ENCODE measurements at places on chromosomes 5 and 9.

GRCh38 chr9:69397384-69398214 lies 72.6 kb downstream of the ENTREP1 start:
- no peak for DNase-seq

- DNase-seq = peak; percentile 46
Measured at GRCh38 chr9:112771359-112772214, 21.0 kb downstream of the SNX30 start.

DNA sequence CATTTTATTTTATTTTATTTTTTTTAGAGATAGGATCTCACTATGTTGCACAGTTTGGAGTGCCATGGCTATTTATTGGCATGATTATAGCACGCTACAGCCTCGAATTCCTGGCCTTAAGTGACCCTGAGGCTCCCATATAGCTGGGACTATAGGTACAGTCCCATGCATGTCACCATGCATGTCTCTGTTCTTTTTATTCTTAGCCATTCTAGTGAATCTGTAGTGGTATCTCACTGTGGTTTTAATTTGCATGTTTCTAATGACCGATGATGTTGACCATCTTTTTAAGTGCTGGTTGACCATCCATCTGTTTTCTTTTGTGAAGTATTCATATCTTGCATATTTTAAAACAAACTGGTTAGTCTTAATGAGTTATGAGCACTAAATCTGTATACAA lies 76.1 kb downstream of the SLC44A1 start:
- DNase-seq = no peak

- DNase-seq = no peak
Measured at GRCh38 chr9:113844466-113844865, 31.6 kb upstream of the ZNF618 start.

DNA sequence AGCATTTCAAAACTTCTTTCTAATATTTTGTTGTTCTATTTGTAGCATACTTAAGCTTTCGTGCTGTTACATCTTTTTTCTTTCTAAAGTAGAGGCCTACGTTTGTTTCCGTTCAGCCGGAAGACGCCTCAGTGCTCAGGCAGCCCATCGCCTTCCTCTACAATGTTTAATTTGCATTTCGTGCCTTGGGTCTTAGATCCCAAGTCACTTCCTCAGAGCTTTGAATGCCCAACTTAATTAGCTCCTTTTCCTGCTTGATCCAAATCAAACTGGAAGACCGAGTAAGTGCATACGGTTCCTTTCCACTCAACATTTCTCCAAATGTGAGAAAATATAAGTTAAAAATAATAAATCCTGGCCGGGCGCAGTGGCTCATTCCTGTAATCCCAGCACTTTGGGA lies 43.2 kb downstream of the MRPL36 start:
- DNase-seq = no peak

- DNase-seq = no peak
Measured at GRCh38 chr5:96124589-96124988, 162.9 kb upstream of the ELL2 start.

- no peak for DNase-seq
Measured at GRCh38 chr5:89606939-89607534, 724.1 kb upstream of the MEF2C start.

- DNase-seq = no peak
Measured at GRCh38 chr9:91176426-91176825, 185.3 kb downstream of the AUH start.

GRCh38 chr9:93300175-93300572 lies 116.2 kb downstream of the WNK2 start:
- DNase-seq = no peak

- no peak for DNase-seq
Measured at GRCh38 chr9:89478821-89479668, 18.9 kb downstream of the SEMA4D start.

DNA sequence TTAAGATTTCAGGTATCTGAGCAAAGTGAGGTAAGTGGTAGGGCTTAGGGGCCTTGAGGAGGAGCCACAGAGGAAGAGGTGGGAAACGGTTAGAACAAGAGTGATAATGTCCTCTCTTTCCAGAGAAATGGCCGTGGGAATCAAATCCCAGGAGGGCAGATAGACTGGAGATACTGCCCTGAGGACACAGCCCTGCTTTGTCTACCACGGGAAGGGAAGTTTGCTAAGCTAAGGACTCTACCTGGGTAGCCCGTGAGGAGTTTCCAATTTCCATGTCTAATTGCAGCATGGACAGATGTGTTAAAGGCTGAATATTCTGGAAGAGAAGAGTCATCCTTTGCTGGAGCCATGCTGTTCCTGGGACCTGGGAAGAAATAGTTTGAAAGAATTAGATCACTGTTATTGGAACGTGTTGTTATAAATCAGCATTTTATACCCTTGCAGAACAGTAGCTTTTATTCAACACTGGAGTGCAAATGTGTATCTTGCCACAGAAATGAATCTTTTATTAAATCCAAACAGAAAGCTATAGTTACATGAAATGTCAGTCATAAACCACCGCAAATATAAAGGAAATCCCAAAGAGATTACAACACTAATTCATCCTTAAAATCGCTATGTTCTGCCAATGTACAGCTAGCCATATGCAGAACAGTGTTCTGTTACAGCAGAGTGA lies 133.2 kb upstream of the LHFPL2 start:
- no peak for DNase-seq

DNA sequence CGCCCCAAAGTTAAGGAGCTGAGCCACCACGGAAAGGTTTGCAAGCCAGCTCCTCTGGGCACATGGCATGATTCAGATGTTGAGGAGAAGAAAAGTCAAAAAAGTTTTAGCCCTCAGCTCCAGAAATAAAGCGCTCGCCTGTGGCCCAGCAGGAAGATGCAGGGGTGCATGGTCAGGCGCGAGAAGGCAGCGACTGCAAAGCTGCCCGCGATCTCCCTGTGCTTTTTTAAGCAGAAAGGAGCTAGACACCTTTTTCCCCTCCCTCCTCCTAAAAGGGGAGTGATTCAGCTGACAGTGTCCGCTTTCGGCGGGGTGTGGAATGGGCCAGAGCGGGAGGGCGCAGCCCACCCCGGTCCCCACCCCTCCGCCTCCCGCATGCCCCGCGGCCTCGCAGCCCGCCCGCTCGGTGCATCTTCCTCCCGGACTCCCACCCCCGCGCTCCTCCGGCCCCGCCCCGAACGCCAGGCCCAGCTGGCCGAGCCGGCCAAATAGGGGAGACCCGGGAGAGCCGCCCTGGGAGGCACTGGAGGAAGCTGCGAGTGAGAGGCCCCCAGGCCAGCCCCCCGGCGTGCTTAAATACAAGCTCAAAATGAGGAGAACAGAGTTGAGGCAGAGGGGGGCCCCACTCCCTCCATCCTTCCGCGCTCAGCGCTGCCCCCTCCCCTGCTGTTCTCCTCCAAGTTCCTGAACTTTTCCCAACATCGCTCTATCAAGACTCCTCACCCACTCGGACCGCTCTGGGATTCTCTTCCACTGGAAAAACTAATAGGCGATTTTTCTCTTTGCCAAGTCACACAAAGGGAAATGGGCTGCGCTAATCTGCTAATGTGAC lies at the start of gene ADAMTS12:
Gene ADAMTS12, minus strand, starts transcription at position 203 of the 832 bp plus-strand sequence. Its CDS starts 134 bp downstream, at position 69.
- DNase-seq = no peak

DNA sequence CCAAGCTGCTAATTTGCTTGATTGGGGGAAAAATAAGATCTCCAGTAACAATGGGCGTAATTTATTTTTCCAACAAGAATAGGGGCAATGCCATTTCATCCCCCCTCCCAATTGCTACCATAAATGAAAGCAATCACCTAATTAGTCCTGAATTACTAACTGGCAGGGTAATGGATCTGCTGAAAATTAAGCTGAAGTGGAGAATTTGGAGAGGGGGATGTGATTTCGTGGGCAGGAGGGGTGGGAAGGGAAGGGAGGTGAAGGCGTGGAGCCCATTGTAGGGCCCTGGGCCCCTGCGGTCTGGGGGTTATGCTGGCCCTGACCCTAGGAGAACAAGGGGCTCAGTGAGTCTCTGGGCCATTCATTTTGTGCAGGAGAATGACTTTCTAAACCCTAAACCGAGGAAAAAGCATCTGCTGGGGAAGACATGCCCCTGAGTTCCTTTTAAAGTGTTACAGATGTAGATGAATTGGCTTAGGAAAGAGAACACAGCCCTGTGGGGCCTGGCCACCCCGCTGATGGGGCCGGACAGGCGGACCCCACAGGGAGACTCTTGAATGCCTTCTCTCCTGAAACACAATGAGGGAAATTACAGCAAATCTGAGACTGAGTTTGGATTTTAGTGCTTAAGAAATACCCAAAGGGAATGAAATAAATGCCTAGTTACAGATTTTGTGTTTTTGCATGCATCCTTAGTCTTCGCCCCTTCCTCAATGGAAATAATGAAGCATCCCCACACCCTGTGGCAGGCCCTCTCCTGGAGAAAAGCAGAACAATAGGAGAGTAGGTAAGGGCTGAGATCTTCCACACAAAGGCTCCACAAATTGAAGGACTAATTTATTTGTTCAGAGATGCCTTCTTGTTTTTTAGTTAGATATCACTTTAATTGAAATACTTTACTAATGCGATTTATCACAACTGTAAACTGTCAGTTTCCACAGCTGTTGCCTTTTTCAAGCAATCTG lies 143.2 kb downstream of the PSAT1 start:
- no peak for DNase-seq

GRCh38 chr5:106755789-106756188 lies 914.9 kb downstream of the EFNA5 start:
- no peak for DNase-seq

DNA sequence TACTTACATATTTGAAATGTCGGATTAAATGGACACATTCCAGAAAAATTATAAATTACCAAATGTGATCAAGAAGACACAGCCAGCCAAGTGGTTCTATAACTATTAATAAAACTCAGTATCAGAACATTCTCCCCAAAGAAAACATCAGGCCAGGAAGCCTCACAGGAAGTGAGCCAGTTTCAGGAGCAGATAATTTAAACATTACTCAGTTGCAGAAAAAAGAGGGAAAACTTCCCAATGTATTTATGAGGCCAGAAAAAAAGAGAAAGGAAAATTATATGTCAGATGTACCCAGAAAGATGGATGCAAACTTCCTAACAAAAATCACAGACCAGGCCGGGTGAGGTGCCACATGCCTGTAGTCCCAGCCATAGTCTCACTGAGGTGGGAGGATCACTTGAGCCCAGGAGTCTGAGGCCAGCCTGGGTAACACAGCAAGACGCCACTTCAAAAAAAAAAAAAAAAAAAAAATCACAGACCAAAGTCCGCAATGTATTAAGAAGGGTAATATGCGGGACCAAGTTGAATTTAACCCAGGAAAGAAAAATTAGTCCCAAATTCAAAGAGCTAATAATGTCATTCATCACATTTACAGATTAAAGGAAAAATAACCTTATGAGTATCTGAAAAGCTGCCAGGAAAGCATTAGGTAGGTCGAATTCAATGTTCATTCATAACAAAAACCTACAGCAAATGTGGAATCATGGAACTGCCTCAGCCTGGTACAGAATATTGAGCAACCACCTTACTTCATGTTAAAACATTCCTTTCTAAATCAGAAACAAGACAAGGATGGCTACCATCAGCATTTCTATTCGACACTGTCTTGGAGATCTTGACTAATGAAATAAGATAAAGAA lies 37.2 kb upstream of the NRARP start:
- DNase-seq = no peak

DNA sequence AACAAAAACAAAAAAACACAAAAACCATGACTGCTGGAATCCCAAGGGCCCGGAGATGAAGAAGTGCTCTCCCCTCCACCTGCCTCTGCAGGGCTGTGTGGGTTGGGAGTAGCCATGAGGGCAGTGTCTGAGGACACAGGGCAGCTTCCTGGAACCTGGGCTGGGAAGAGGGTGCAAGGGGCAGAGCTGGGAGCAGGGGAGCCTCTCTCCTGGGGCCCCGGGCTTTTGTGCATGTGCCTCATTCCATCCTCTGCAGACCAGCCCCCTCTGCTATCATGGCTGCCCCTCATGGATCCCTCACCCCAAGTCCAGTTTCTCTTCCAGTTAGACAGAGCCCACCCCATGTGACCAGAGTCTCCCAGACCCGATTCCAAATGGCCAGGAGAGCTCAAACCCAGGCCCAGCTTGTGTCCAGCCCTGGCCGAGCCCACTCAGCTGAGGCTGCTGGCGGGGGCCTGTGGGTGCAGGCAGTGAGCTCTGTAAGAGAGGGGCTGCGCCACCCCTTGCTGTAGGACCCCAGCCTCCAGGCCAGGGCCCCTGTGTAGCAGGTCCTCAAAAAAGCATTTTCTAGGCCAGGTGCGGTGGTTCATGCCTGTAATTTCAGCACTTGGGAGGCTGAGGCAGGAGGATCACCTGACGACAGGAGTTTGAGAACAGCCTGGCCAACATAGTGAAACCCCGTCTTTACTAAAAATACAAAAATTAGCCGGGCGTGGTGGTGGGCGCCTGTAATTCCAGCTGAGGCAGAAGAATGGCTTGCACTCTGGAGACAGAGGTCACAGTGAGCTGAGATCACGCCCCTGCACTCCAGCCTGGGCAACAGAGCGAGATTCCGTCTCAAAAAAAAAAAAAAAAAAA lies 44.5 kb downstream of the PLPP7 start:
- no peak for DNase-seq

- no peak for DNase-seq
Measured at GRCh38 chr5:170135796-170136490, 30.2 kb downstream of the FOXI1 start.

DNA sequence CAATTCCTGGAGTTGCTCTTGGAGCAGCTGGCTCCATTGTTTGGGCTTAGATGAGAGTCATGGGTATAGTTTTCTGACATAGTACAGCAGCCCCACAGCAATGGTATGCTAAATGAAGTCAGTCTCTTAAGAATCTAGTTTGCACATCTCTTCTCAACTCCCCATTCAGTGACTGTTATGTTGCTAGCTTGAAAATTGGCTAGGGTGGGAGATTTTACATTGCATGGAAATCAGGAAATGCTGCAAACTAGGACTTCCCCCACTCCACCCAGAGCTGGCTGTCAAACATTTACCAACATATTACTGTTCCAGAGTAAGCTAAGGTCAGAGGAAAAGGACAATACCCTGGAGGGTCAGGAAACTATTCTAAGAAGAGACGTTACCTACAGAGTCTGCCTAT lies 17.6 kb upstream of the FCHO2 start:
- no peak for DNase-seq

GRCh38 chr5:159901772-159902171 lies 14.5 kb upstream of the ADRA1B start:
- DNase-seq = no peak

DNA sequence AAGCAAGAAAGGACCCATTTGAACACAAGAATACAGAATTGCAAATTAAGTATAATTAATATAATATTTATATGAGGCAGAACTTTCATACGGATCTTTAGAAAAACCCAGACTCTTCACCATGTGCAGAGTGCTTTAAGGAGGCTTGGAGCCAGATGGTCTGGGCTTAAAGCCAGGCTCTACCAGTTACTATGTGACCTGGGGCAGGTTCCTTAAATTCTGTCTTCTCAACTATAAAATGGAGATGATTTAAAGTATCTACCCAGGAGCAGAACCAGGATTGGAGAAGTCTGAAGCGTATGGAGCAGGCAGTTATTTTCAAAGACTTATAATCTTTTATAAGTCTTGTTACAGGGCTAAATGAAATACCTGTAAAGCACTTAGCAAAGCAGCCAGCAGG lies 202.1 kb downstream of the TSSK1B start:
- no peak for DNase-seq

- no peak for DNase-seq
Measured at GRCh38 chr5:61330341-61330844, 1.7 kb upstream of the ZSWIM6 start.

Data from B cell (primary cell).